ENCODE measurements at places on chromosomes 12 and 14. TPM values are rescaled to one million over a fixed set of nuclear protein-coding genes. Genes with fewer than 3 reads are reported as not detected.

C14orf132 gene
- 5.3 TPM for total RNA-seq

MDM1 gene
- total RNA-seq: 12.8 TPM

TCL1A gene
- not detected for total RNA-seq

P2RX2 gene
- not detected for total RNA-seq

DCAF11 gene
- total RNA-seq: 49.3 TPM

AKAP3 gene
- total RNA-seq: 1.6 TPM

GPR162 gene
- total RNA-seq: 9.3 TPM

MSRB3 gene
- 16.1 TPM for total RNA-seq

SOCS2 gene
- total RNA-seq: 20.2 TPM

SLC6A13 gene
- not detected for total RNA-seq

HOTAIR gene
- total RNA-seq: not detected

DIO3 gene
- 5.6 TPM for total RNA-seq

IGF1 gene
- total RNA-seq: 4.4 TPM

PMCH gene
- total RNA-seq: not detected

DPPA3 gene
- not detected for total RNA-seq

LALBA gene
- total RNA-seq: not detected

USP44 gene
- 1.8 TPM for total RNA-seq

PLEKHD1 gene
- total RNA-seq: 0.08 TPM

SLCO1B1 gene
- total RNA-seq: not detected

PELI2 gene
- 36.8 TPM for total RNA-seq

WNT5B gene
- 20.3 TPM for total RNA-seq

CCDC184 gene
- total RNA-seq: 8.7 TPM

PLA2G1B gene
- total RNA-seq: 8.2 TPM

ADCY6 gene
- 26.9 TPM for total RNA-seq

RNF212B gene
- total RNA-seq: not detected

BEGAIN gene
- total RNA-seq: 4.6 TPM

SLC25A47 gene
- not detected for total RNA-seq

CARMIL3 gene
- total RNA-seq: 1.3 TPM

DEGS2 gene
- total RNA-seq: 7.9 TPM

GRIP1 gene
- 3.2 TPM for total RNA-seq

PZP gene
- total RNA-seq: 0.25 TPM

TROAP gene
- 1.2 TPM for total RNA-seq

IFNG gene
- not detected for total RNA-seq

KLHL28 gene
- 14.7 TPM for total RNA-seq

TSPAN8 gene
- 13.1 TPM for total RNA-seq

CLEC2A gene
- total RNA-seq: not detected

TEX52 gene
- not detected for total RNA-seq

CYP46A1 gene
- total RNA-seq: 3.9 TPM

IL26 gene
- total RNA-seq: not detected

DPF3 gene
- 23.0 TPM for total RNA-seq

KRT5 gene
- total RNA-seq: not detected

ACTR6 gene
- total RNA-seq: 28.0 TPM

GPRC5A gene
- 46.1 TPM for total RNA-seq

SSTR1 gene
- 1.2 TPM for total RNA-seq

TAS2R14 gene
- 6.9 TPM for total RNA-seq

ERBB3 gene
- total RNA-seq: 3.3 TPM

SIX6 gene
- total RNA-seq: not detected

KRT79 gene
- not detected for total RNA-seq

OR6S1 gene
- not detected for total RNA-seq

ZNF891 gene
- 4.1 TPM for total RNA-seq

GPD1 gene
- 0.77 TPM for total RNA-seq
